ENCODE measurements at places on chromosomes 11 and 22. TPM values are rescaled to one million over a fixed set of nuclear protein-coding genes. Genes with fewer than 3 reads are reported as not detected.
A peak's percentile ranks its signal among the peaks of the same experiment; 100 is the strongest.

Gene LRP4
- 14.0 TPM for total RNA-seq

Gene KCNJ11
- 6.3 TPM for total RNA-seq

Gene KIRREL3
- not detected for total RNA-seq

GRCh38 chr11:6746086-6746618, 25.6 kb downstream of the OR2AG2 start:
- no peak for DNase-seq
- H3K27me3 ChIP-seq, result no peaks in the 10 kb centered on the region
- H3K4me3 ChIP-seq, result peak overlapping the region; percentile 45
- H3K4me1 ChIP-seq, result peaks cover 12% of the 10 kb centered on the region
- no peaks in the 10 kb centered on the region for H3K36me3 ChIP-seq

Gene RFPL2
- total RNA-seq, result not detected

DNA sequence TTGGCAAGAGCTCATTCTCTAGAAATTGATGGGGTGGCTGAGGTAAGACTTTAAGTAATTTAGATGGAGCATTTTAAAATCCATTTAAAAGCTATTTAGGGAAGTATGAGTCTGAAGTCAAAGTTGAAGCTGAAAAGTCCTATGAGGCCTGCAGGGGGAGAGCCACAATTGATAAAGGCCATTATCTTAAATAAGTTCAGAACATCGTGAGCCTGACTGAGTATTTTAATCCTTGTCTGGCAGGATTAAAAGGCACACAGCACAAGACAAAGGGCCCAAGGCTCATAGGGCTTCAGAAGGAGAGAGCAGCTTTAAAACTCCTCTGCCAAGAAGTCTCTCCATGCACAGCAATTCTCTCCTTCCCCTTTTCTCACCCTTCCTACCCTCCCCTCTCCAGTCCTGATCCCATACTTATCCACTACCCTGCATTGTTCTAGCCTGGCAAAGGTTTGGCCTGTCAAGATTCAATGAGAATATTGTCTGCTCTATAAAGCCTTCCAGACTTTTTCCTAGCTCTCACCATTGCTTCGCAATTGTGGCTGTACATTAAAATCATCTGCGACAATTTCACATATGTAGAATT, 1312.9 kb downstream of the FAM181B start:
- H3K27me3 ChIP-seq, result no peaks in the 10 kb centered on the region
- H3K4me3 ChIP-seq, result no peak overlapping the region
- H3K4me1 ChIP-seq, result no peaks in the 10 kb centered on the region
- H3K36me3 ChIP-seq, result no peaks in the 10 kb centered on the region

GRCh38 chr22:19479355-19480172, at the start of gene CDC45:
TSS of gene CDC45 (plus strand) at chr22:19479920. CDS start at chr22:19479969, 49 bp downstream.
- H3K4me1 ChIP-seq, result peaks cover 19% of the 10 kb centered on the region
- H3K4me3 ChIP-seq, result peak within 1 kb of the TSS; percentile 85
- H3K36me3 ChIP-seq, result peaks cover 4% of the 10 kb centered on the region
- no peaks in the 10 kb centered on the region for H3K27me3 ChIP-seq
- H3K27ac ChIP-seq, result peak within 1 kb of the TSS; percentile 100
- DNase-seq, result peak; percentile 96

DNA sequence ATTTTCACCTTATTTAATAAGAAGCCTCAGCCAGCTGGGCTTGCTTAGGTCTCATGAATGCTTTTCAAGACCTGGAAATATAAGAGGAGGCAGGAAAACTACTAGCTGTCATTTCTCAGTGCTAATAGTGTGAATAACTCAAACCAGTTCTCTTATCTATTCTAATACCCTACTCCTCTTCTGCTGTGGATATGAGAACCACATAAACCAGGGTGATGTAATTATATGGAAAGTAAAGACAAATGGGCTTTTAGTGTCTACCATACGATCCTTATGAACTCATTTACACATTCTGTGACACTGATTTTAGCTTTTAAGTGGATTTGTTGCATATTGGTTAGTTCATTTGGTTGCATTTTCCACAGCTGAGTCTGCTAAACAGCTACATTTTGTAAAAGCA, 8.6 kb downstream of the PDGFD start:
- no peaks in the 10 kb centered on the region for H3K36me3 ChIP-seq
- H3K27ac ChIP-seq, result no peak overlapping the region
- H3K4me1 ChIP-seq, result no peaks in the 10 kb centered on the region
- DNase-seq, result no peak

GRCh38 chr11:28584992-28585391, 476.8 kb downstream of the METTL15 start:
- H3K27ac ChIP-seq, result no peak overlapping the region
- no peak for DNase-seq
- H3K36me3 ChIP-seq, result no peaks in the 10 kb centered on the region
- no peaks in the 10 kb centered on the region for H3K4me1 ChIP-seq
- H3K4me3 ChIP-seq, result no peak overlapping the region
- H3K27me3 ChIP-seq, result no peaks in the 10 kb centered on the region

GRCh38 chr11:61611309-61611708, 30.4 kb upstream of the SYT7 start:
- no peaks in the 10 kb centered on the region for H3K4me1 ChIP-seq
- no peak overlapping the region for H3K27ac ChIP-seq
- H3K4me3 ChIP-seq, result no peak overlapping the region
- peaks cover 14% of the 10 kb centered on the region for H3K27me3 ChIP-seq
- H3K36me3 ChIP-seq, result no peaks in the 10 kb centered on the region

Data from upper lobe of right lung (tissue), 1 donor.